OCI-LY7 (cell line): ENCODE measurements at places on chromosomes 4 and X. TPM values are rescaled to one million over a fixed set of nuclear protein-coding genes. Genes with fewer than 3 reads are reported as not detected.

DNA sequence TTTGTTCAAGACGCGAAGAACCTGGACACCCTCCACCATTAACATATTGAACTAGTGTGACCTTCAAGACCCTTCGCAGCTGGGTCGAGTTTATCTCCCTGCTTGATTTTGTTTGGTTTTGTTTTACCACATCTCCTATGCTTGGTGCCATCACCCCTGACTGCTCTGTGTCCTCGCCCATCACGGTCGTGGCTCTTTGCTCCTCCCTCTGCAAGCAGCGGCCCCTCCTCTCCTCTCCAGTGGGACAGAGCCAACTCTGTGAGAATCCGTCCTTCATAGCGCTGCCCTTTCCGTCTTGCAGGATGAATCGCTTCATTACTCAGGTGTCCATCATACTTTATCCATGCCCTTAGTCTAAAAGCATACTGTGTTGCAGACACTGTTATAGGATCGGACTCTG, 9.1 kb upstream of the FAM149A start:
- no peak for DNase-seq

DNA sequence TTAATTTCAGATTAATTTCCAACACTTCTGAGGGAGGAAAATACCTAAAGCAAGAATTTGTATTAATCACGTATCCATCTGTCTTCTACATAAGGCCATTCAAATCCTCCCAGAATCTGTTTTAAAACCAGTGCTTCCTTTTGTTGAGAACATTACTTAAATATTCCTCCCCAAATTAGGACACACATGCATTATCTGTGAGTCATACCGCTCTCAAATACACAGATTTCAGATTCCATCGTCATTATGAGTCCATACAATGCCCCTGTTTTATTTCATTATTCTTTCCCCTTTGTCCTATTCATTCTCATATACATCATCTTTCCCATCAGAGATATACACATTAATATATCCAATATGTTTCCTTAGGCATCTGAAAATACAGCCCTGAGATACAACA, 57.3 kb upstream of the PRSS12 start:
- DNase-seq: no peak

Gene HPGD
- not detected in 2 replicates for total RNA-seq

DNA sequence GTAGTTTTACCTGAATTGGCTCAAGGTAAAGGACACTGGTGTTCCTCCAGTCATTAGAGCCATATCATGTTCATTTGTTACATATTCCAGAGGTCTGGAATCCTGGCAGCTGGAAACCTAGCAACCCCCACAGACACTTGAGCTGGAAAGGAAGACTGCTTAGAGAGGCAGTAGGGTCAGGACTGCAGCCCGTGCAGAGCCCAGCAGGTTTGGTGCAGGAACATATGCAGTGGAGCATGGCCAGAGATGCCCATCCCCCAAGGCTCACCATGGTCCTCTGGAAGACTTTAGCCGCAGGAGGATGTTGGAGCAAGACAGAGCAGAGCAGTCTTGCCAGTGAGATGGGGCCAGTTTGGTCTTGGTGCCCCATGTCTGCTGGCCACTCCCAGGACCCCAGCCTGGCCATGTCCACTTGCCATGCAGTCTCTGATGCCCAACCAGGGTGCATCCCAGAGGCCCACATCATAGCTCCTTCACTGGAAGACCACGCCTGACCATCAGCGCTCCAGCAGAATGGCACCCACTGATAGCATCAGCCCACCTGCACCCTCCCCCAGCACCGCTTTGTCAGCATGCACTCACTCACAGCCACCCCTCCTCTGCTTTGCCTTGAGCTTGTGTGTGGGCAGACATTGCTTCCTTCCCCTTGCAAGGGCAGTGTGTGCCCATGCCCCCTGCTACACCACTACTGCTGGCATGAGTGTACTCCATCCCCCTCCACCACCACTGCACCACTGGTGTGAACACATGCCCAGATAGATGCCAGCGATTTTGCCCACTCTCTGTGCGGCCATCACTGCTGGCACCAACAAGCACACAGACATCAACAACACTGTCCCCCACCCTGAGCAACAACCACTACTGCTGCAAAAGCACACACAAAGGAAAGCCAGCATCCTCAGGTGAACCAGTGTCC, 190.3 kb upstream of the SPOCK3 start:
- no peak for DNase-seq

DNA sequence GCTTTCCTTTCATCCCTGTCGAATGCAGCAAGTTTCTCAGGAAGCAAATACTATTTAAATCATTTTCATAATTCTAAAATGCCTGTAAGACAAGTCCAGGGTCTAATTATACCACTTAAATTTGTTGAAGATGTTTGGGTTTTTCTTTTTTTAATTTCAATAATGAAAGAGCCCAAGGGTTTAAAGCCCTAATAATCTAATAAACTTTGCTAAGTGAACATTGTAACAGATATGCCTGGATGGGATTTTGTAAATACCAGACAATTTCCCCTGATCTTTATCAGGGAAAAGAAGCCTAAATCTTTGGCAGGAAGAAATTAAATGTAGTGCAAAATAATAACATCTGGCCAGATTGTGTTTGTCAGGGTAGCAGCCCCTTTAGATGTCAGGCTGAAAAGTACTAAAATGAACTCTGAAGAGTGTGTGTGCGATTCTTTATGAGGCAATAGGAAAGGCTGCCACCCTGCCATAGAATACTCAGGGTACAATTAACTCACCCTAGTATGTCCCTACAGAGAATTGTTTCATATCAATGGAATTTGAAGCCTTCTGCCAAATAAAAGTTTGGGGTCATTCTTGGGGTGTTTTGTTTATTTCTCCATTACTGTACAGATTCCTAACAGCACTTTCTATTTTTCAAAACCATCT, 45.6 kb downstream of the GPC3 start:
- no peak for DNase-seq

DNA sequence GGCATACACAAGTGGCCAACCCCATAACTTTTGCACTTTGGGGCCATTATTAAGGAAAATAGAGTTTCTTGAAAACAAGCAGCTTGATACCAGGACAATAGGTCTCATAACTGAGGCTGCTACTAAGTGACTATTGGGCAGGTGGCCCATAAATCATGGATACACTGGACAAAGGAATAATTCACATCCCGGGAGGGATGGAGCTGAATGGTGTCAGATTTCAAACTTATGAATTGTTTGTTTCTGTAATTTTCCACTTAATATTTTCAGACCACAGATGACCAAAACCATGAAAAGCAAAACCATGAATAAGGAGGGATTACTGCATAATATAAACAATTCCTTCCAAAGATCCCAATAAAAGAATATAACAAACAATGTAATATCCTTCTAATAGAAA, 114.4 kb downstream of the WDFY3 start:
- no peak for DNase-seq

DNA sequence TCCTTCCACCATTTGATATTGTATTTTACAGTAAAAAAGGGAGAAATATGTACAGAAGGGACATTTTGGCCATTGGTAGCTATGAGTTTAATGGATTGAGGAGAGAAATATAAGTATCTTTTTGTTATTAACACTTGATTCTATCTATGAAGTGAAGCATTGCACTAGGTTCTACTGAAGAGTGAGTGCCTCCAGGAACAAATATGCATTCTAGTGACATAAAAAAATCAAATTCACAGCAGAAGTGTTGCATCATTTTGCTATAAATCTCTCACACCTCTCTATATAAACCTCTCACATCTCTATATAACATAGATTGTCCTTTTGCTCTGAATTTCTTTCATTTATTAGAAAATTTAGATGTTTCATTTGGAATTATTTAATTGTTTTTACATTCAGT, 425 bp downstream of the SYTL5 start:
- DNase-seq: no peak

DNA sequence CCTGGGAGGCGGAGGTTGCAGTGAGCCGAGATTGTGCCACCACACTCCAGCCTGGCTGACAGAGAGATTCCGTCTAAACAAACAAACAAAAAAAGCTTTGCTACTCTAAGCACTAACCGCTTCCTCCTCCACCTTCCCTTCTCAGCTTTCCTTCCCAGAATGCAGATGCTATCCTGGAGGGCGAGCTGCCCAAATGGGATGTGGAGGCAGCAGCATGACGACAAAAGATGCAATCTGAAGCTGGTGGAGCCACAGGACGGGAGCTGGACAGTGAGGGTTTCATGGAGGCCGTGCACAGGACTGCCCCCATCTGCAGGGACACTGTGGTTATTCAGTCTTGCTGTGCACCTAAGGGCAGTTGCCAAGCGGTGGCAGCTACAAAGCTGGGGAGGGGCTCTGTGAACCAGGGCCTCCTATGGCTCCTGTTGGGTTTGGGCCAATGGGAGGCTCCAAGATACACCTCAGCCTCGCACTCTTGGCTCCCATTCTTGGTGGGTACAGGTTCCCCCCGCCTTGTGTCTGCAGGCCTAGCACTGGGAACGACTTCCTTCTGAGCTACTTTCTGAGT, 47.4 kb downstream of the WDR1 start:
- DNase-seq: no peak

DNA sequence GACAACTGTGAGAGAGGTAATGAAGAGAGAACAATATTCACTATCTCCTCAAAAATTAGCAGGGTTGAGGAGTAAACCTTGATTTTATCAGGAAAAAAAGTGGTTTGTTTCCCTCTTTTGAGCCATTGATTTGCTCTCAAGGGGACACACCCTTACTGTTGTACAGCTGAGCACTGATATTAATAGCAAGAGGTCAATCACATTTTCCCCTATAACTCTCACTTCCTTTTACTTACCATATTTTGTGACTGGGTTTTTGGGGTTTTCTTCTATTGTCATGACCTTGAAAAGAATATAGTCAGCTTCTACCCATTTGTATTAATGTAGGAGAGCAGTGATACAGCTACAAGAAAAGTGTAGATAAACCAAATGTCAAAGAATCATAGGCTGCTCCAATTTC, 70.2 kb upstream of the LONRF3 start:
- no peak for DNase-seq

DNA sequence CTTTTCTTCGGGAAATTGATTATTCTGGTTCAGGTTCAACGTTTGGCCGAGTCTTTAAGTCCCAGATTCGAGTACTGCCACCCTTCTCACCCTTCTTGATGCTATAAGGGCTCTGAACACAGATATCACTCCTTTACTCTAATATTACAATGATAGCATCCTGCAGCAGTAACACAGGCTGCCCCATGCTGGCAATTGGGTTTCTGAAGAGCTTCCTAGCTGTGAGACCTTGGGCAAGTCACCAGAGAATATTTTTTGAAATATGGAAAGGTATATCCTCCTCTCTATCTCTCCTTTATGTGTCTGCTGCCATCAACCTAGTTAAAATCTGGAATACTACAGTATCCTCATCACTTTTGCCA, 297 bp upstream of the MTMR8 start:
- no peak for DNase-seq

DNA sequence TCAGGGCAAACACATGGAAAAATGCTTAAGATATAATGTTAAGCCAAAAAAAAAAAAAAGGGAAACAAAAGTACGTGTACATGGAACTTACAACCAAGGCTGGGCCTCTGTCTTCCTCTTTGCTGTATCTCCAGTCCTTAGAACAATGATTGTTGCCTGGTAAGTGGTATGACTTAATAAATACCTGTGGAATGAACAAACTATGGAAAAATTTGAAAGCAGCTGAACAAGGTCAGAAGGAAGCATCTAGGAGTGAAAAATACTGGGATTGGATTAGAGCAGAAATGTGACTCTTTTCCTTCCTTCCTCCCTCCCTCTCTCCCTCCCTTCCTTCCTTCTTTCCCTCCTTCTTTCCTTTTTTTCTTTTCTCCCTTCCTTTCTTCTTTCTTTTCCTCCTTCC, 54.2 kb upstream of the SMIM10 start:
- no peak for DNase-seq

DNA sequence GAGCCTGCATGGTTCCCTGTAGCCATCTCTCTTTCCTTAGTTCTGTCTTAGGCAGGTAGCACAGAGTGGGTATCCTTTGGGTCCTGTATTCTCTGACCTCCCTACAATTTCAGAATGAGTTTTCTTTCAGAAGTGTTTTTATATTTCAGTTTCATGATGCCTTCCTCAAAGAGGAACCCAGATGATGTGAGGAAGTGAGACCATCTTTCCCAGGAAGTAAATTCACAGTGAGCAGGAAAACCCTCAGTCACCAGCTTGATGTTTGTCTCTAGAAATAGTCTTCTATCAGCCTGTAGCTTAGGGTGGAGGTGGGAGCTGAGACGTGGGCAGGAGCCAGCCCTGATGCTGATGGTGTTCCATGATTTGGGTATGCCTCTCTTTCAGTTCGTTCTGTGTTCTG, 16.9 kb downstream of the PLAC1 start:
- DNase-seq: no peak

DNA sequence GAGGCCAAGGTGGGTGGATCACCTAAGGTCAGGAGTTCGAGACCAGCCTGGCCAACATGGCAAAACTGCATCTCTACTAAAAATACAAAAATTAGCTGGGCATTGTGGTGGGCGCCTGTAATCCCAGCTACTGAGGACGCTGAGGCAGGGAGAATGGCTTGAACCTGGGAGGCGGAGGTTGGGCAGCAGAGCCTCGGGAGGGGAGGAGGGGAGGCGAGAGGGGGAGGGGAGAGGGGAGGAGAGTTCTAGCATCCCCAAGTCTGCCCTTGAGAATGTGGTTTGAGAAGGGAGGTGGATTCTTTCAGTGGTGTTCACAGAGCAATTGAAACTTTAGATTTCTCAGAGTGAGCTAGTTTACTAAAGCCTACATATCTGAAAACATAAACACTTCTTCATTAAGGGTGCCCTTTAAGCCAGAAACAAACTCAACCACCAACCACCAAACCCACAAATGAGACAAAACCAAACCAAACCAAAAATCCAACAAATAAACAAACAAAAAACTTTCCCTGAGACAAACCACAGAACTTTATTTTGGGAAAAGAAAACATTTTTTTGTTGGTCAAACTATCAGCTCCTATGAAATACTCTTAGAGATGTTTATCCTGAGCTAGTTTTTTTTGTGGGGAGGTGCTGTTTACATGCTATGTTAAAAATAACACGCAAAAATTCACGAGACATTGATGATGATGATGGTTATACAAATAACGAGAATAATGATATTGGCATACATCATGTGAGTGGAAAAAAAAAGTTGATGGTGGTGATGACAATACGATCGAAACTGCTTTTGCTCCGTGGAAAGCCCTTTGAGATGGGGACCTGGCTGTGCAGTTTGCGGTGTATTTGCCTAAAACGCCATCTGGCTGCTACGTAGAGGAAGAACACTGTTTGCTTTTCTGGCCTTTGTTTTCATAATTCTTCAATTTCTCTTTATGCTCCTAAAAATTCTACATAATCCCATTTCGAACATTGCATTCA, 98.2 kb upstream of the PRKX start:
- DNase-seq: peak; percentile 58
